H54 (cell line): ENCODE measurements at places on chromosomes 6 and 20.

DNA sequence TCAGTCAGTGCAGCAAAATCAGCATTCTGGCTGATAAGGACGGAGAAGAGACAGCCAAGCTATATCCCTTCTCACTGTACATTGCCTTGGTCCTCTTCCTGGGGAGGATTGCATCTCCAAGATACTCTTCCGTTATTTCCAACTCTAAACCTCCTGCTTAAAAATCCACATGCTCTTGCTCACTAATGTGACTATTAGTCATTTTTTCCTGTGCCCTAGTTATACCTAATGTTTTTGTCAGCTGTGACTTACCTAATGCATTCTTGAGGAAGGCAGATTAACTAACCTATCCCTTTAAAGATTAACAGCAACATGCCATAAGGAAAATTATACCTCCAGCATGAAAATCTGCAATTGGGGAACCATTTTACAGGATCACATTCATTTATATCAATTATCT lies 317.6 kb downstream of the BTBD9 start:
- DNase-seq: no peak

GRCh38 chr20:62739581-62740285 lies 31.1 kb downstream of the NTSR1 start:
- DNase-seq: peak; percentile 83

- DNase-seq: no peak
These were observed 121.9 kb upstream of the BTN3A2 start for GRCh38 chr6:26243132-26243531.

GRCh38 chr6:128251445-128252340 lies 268.7 kb downstream of the PTPRK start:
- DNase-seq: no peak

DNA sequence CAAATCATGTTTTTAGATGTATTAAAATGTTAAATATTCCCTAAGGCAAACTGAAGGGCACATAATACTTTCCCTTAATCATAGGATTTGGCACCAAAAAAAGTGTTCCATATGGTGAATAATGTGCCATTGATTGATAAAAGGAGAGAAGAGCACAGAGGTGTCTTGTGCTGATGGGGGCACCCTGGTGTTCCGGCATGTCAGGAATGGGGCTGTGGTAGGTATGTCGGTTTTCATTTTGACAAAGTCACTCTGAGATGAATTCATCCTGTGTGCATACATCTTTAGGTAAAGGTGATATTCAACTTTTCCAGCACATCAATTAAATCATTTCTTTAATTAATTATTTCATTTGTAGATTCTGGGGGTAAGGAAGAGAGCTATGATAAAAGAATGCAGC lies 36.8 kb downstream of the CENPW start:
- no peak for DNase-seq

GRCh38 chr6:104108634-104109033 lies 751.1 kb downstream of the HACE1 start:
- DNase-seq: no peak

DNA sequence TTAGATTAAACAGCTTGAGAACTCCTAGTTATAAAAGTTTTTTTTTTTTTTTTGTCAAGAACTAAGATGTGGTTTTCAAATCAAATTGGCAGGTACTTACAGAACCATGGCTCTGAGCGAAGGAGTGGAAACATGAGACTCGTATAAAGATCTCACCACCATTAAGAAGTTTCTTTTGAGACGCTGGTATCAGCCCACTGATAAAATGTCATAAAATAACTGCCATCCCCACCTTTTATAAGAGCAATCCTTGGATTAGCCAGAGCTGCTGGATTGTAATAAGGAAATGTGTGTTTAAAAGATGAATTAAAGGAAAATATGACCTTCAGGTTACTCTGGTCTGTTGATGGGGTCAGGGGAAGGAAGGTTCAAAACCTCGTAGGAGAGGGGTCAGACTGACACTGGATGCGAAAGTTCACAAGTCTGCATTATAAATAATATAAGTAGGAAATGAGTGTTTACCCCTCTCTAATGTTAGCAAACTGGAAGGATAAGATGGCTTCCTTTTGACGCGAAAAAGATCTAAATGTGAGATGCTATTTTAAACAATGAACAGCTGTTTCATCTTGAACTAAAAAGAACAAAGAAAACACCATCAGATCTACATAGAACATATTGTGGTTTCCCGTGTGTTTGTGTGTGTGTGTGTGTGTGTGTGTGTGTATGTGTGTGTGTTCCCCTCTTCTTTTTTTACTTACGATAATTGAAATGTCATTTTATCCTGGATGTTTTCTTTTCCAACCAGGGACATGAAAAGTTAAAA lies 386.8 kb upstream of the JAG1 start:
- no peak for DNase-seq

DNA sequence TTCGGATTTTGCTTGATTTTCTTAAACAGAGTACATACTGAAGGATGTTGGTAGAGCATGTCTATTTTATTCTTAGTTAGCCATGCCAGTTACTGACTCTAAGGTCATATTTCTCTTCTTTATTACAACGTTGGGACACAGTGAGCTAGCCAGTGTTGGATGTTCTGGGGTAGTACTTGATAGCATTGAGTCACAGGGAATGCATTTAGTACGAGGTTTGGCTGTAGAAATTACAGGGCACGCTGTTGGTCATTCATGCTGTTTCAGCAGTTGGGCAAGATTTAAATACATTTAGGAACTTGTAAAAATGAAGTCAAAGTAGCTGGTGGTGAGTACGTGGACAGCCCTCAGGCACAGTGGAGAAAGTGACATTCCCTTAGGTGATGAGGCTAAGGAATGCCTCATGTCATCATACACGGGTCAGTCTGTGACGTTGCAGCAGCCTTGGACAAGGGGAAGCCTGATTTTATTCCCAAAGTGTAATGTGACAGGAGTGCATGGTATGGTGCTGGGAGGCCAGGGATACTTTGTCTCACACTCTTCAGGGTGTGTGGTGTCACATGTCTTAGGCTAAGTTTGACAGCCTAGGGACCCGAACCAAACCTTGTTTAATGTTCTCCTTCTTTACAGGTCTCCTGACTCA lies 57.7 kb upstream of the SLC22A1 start:
- no peak for DNase-seq

DNA sequence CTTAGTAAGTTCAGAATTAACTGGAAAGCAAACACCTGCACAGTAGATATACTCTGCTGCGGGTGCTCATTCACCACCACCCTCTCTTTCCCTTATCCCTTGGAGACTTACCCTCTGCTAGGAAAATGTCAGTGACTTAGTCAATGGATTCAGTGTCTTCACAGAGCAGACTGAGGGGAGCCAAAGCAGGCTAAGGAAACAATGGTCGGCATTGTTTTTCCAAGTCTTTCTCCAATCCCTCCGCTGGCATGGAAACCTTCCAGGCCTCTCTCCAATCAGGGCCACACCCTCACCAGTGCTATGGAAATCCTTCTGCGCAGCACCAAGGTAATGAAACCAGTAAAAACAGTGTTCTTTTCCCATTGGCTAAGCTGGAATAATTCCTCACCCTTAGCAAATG lies 531.2 kb downstream of the TFAP2B start:
- no peak for DNase-seq

- no peak for DNase-seq
These were observed 3.5 kb upstream of the VWA7 start for GRCh38 chr6:31780507-31781243.

- DNase-seq: no peak
These were observed 19.4 kb downstream of the NCOA5 start for GRCh38 chr20:46070215-46070900.

DNA sequence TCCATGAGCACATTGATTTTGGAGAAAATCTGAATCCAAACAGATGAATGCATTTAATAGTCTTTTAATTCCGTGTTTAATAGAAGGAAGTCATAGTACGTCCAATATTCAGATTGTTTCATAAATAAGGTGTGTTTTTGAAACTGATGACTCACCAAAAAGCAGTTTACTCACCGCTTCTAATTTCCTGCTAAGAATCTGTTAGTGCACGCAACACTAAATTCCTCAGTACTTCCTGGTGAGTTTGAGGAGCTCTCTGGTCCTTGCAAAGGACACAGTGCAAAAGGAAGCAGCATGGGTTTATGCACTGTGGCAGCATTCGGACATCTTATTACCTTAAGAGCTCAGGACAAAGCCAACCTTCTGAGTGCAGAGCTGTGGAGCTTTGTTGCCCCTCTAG lies 2.3 kb upstream of the ADGRF1 start:
- DNase-seq: no peak

GRCh38 chr6:17987447-17987696 lies at the start of gene KIF13A:
Gene KIF13A, minus strand, starts transcription at chr6:17987635. Its CDS starts 172 bp downstream, at chr6:17987463.
- peak; percentile 34 for DNase-seq

DNA sequence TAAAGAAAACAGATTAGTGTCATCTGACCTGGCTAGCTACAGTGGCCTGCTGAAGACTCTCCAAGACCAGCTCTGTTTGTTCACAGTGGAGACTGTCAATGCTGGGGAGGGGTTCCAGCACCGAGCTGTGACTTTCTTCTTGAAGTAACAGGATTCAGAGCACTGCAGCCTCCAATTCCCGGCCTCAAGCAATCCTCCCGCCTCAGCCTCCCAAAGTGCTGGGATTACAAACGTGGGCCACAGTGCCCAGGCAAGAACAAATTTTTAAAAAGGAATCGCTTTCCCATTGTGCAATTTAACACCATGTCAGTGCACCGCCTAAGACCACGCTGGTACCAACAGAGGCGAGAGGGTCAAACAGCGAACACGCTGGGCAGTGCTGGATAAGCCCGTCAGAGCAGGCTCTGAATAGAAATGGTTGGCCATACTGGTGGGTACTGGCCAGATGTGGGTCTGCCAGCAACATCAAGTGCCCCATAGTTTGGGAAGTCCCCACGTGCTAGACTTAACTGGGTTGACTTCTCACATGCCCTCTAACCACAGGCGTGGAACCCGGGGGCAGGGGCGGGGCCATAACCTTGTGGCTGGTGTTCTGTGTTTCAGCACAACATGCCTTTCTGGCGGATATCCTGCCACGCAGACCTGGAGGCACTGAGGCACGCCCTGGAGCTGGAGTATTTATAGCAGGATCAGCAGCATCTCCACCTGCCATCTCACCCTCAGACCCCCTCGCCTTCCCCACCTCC lies 168.9 kb downstream of the ZMYND8 start:
- no peak for DNase-seq

DNA sequence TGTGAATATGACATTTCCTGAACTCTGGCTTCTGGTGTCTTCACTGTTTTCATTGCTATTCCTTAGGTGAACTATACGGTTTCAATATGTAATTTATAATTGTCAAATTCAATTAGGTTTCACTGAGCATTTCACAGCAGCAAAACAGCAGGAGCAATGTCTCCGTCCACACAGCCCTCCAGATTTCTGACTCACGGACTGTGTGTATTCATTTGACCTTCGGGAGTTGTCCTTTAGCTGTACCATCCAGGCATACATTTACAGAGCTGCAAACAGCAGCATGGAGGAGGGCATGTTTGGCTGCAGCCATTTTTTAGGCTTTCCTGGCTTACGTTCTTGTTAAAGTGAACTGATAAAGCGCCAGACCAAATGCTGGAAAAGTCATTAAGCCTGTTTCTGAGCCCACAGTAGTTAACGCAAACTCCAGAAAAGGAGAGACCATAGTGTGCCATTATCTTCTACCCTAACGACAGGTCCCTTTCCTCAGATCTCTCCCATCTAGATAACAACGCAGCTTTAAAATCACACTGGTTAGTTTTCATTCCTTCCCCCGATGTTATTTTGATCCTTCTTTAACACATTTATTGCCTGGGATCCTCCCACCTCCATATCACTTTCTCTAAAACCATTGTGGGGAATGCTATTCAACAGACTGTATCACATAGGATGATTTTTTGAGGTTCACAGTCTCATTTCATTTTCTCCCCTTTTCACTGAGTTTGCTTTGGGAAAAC lies 18.3 kb downstream of the FOXC1 start:
- DNase-seq: no peak
